ENCODE measurements at places on chromosomes 7 and 10.

- no peak for DNase-seq
Observed at GRCh38 chr10:103737735-103738367, 117.5 kb downstream of the SH3PXD2A start.

DNA sequence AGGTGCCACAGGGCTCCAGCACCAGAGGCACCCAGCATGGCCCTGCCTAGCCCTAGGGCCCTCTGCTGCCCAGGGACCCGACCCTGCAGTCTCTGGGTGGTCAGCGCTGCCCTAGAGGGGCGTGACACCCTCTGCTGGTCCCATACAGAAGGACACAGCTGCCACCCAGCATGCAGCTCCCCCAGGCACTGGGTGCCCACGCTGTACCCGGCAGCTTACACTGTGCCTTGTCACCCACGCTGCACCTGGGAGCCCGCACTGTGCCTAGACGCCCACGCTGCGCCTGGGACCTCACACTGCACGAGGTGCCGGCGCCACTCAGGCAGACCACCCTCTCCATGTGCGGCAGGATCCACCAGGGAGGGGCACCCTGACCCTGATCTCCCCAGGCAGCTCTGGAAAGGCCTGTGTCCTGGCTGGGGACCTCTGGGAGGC is 55.2 kb downstream of the PWWP2B start:
- DNase-seq, result no peak

DNA sequence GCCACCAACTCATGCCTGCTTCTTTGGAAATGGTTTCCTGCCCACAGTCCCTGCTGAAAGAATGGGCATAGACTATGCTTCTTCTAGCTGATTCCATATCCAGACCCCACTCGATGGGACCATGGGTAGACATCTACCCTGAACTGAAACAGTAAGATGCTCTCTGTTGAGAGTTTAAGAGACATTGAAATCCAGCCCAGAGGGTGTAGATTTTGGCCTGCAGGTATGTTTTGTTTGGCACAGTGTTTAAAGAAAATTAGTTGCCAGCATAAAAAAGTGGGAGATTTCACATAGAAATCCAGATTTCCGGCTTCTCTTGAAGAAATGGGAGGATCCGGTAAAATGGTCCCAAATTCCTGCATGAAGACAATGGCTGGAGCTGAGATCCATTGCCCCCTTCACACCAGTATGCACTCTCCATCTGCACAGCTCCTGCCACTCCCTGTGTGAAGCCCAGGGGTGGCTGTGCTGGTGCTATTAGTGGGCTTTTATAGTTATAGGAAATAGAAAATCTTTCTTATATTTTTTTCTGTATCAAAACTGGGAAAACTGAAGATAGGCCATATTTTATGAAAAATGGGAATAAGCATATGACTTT is 218.1 kb downstream of the PTEN start:
- no peak for DNase-seq

DNA sequence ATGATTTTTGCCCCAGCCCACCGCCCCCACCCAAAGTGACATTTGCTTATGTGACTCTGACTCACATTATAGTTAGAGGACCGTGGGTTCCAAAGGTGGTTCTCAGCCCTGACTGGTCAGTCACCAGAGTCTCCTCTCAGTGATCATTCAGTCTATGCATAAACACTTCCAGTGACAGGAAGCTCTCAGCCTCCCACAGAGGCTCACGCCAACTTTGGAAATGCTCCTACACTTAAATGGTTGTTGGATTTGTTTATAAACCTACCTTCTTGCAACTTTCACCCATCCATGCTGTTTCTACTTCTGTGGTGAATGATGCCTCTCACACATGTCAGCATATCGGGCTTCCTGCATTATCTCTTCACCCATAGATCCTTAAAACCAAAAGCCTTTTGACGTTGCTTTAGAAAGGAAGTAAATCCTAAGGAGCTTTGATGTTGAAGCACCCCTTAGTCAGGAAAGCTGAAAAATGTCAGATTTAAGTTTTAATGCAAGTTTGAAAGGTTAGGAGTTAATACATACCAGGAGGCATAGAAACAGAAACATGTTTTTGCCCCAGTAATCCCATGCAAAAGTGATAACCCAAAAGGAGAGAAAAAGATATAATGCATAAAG is 46.5 kb upstream of the FGL2 start:
- no peak for DNase-seq

- no peak for DNase-seq
Observed at GRCh38 chr10:36094096-36094495, 452.0 kb upstream of the FZD8 start.

DNA sequence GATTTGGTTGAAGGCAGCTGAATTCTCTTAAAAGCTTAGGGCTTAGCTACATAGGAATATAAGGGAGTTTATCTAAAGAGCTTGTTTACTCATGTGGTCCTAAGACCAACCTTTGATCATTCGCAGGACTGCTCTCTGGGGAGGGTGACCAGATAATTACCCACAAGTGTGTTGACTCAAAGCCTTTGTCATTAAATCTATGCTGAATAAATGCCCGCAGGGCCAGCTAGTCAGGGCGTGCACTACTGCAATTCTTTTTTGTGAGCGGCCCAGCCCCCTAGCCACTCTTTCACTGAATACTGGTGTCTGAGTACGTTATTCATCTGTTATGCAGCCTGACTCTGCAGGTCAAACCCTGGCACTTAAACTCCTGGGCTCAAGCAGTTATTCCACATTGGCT is 69.6 kb downstream of the AKAP9 start:
- DNase-seq, result no peak

DNA sequence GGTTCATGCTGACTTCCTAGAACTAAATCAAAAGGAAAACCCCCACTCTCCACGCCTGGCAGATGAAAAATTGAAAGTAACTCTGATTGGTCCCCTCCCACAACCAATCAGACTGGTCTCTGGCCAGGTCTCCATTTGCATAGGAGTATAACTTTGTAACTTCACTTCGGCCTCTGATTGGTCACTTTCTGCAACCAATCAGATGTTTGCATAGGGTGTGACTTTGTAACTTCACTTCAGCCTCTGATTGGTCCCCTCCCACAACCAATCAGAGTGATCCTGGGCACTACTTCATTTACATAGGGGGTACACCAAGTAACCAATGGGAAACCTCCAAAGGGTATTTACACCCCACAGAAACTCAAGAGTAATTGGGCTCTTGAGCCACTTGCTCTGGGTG is 306.6 kb upstream of the PFKP start:
- DNase-seq, result no peak

GRCh38 chr7:102244601-102245000 is 42.1 kb upstream of the SH2B2 start:
- DNase-seq, result no peak

- peak; percentile 74 for DNase-seq
Observed at GRCh38 chr7:38368191-38368605, 94.8 kb upstream of the TARP start.

DNA sequence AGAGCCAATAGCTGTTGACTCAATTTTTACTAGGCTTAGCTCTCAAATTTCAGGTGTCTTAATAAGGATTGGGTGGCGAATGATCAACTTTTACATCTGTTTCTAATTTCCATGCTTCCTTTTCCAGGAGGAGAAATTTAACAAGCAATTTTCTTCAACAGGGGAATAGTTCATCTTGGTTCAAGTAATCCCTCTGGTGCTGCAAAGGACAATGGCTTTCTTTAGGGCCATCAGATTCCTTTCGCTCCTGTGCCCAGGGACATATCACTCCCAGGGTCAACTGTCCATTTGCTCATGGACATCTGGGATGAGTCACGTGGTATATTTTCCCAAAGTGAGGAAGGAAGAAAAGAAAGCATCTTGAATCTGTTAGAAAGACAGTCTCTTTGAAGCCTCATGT is 313.3 kb downstream of the FRMD4A start:
- DNase-seq, result no peak

GRCh38 chr10:23291551-23292334 is 52.9 kb downstream of the C10orf67 start:
- DNase-seq, result no peak

DNA sequence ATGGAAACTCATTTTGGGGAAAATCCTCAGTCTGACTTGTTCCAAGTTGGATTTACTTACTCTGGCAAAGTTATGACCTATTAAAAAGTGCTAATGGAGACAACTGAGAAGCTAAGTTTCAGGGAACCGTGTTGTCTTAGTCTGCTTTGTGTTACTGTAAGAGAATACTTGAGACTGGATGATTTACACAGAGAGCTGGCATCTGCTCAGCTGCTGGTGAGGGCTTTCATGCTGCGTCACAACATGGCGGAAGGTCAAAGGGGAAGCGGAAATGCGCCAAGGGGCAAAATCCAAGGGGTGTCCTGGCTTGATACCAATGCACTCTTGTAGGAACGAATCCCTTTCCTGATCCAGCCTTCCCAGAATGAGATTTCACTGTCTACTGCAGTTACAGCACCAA is 46.4 kb downstream of the MTURN start:
- DNase-seq, result no peak

GRCh38 chr10:69878038-69878437 is 76.3 kb downstream of the COL13A1 start:
- no peak for DNase-seq

DNA sequence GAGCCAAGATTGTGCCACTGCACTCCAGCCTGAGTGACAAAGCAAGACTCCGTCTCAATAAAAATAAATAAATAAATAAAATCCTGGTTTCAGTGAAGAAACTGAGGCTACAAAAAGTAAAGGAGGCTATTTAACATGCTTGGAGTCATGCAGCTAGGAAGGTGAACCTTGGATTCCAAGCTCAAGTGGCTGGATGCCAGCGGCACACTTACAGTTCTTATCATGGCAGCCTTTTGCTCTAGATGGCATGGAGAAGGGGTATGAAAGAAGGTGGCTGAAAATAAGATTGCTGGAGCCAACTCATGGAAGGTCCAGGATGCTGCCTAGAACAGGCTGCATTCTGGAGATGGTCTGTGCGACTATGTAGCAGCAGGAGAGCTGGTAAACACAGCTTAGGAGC is 170.0 kb downstream of the SLC25A13 start:
- no peak for DNase-seq

- DNase-seq, result peak; percentile 5
Observed at GRCh38 chr10:16518822-16519221, 2.9 kb downstream of the C1QL3 start.

GRCh38 chr7:143892527-143893300 is 9.3 kb downstream of the TCAF1 start:
- DNase-seq, result no peak

GRCh38 chr10:55629793-55630490 is 731.1 kb downstream of the ZWINT start:
- DNase-seq, result peak; percentile 68

GRCh38 chr7:281637-282036 is 8.3 kb upstream of the FOXL3 start:
- no peak for DNase-seq
